ENCODE measurements at places on chromosomes 2 and 18. TPM values are rescaled to one million over a fixed set of nuclear protein-coding genes. Genes with fewer than 3 reads are reported as not detected.

Gene DLGAP1
- not detected for total RNA-seq

Gene SALL3
- total RNA-seq = not detected

DNA sequence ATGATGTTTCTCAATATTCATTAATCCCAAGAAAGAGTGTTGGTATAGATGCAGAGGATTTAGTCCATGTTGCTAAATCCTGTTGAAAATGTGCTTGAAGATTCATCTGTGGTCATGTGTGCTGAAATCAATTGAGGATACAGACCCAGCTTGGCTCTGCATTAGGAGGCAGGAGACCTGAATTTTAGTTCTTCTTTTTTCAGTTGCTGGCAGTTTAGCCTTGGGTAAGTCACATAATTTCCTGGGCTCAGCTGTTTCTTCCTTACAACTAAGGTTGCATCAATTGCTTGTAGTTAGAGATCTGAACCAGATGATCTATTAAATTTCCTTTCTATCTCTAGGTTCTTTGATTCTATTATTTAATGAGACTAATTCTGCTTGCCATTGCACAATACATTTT lies 54.4 kb downstream of the SETBP1 start:
- no peak for DNase-seq

Gene EPAS1
- 77.0 TPM for total RNA-seq

DNA sequence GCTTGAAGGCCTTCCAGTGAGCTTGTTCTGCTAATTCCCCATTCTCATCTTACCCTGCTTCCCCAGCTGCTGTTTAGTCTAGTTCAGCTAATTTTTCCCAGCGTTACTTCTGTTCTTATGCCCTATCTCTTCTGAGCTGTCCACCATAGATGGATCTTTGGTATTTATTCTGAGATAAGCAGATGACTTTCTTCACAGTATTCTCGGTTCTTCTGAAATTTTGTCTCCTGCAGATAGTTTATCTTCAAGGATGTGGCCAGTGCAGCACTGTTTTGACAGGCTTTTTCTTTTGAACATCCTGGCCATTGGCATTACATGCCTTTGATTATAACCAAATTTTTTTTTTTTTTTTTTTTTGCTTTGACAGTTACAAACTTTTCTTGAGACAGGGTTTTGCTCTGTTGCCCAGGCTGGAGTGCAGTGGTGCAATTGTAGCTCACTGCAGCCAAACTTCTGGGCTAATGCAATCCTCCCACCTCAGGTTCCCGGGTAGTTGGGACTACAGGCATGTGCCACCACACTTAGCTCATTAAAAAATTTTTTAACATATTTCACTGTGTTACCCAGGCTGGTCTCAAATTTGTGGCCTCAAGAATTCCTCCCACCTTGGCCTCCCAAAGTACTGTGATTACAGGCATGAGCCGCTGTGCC lies 134.2 kb downstream of the WDSUB1 start:
- no peak for DNase-seq

Gene AQP12B
- not detected for total RNA-seq

- DNase-seq = no peak
These were observed 19.7 kb upstream of the DAPL1 start for GRCh38 chr2:158775273-158776027.

Gene AKAIN1
- not detected for total RNA-seq

- no peak for DNase-seq
These were observed 116.3 kb upstream of the CDCA7 start for GRCh38 chr2:173238385-173238784.

GRCh38 chr2:59077981-59078531 lies 836.9 kb upstream of the FANCL start:
- DNase-seq = no peak

- DNase-seq = peak; percentile 56
These were observed 825 bp downstream of the ITGA6 start for GRCh38 chr2:172427990-172428831.

- DNase-seq = no peak
These were observed 306.7 kb upstream of the MMADHC start for GRCh38 chr2:149894226-149894625.

GRCh38 chr2:74043345-74044329 lies 58.9 kb downstream of the TET3 start:
- no peak for DNase-seq

GRCh38 chr2:162029287-162029901 lies 44.6 kb downstream of the DPP4 start:
- peak; percentile 96 for DNase-seq

DNA sequence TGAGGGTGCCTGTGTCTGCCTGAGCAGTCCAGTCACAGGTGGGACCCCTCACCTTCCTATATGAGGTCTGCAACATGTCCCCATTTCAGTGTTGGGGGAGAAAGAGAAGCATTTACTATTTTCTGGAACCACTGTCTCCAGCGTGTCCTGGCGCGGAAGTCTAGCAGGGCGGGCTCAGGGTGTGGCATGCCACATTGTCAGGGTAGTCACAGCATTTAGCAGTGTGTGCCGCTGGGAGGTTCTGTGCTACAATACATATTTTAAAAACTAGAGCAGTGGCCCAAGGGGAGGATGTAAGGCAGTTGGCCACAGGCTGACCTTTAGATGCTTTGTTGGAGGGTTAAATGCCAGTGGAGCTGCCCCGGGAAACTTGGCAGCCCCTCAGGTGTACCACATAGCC lies 12.5 kb downstream of the UBE2F start:
- DNase-seq = no peak

Gene COPS9
- total RNA-seq = 473 TPM

Gene NYAP2
- not detected for total RNA-seq

DNA sequence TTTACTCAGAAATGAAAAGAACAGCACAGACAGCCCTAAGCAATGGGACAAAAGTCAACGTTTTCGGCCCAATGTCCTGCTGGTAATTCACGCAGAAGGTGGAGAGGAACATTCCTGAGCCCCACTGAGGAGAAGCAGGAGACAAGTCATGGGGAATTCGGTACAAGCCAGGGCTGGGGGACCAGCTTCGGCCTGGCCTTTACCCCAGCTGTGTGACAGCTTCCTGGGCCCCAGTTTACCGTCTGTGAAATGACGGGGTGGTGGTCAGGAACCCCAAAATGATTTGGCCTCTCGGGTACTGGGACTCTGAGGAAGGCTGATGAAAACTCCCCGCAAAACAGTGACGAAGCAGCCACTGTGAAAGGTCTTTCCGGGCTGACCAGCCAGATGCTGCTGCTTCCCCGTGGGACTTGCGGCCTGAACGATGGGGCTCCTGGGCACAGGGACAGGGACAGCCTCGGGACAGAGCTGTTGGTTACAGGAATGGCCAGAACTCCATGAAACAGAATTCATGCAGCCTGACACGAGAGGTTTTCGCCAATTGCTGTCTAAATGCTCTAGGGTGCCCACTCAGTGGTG lies 21.6 kb downstream of the KIF1A start:
- DNase-seq = no peak

Gene DBI
- total RNA-seq = 273 TPM

GRCh38 chr2:216206041-216206703 lies 97.0 kb downstream of the XRCC5 start:
- DNase-seq = no peak

Gene LYPD6
- total RNA-seq = 2.4 TPM

Gene NDC80
- 26.0 TPM for total RNA-seq

Gene ARID5A
- total RNA-seq = 6.1 TPM

Gene LINC00305
- not detected for total RNA-seq

Gene SPR
- total RNA-seq = 69.4 TPM

GRCh38 chr2:101887328-101887727 lies 104.4 kb upstream of the IL1R2 start:
- no peak for DNase-seq

Gene PSMA8
- total RNA-seq = not detected

Gene SH3RF3
- 11.7 TPM for total RNA-seq

DNA sequence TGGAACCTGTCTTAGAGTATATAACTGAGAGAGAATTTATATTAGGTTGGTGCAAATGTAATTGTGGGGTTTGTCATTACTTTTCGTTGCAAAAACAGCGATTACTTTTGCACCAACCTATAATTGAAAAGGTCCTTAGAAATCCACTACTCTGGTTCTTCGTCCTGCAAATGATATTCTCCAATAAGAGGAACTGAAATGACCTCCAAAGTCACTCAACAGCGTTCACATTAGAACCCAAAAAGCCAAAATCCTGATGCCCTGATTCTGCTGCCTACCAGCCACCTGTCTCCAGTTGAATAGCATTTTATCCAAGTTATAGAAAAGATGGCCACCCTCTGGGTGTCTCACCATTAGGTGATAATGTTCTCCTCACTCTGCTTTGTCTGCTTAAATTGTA lies 230.6 kb downstream of the SETBP1 start:
- DNase-seq = no peak

Gene IL36RN
- total RNA-seq = not detected

Gene FECH
- total RNA-seq = 136 TPM

GRCh38 chr2:12617366-12617765 lies 99.4 kb upstream of the TRIB2 start:
- no peak for DNase-seq

- no peak for DNase-seq
These were observed 17.1 kb downstream of the ITM2C start for GRCh38 chr2:230881840-230882239.

Measured in PC-3 (cell line).